ENCODE measurements at places on chromosomes 7 and 10.
A peak's percentile ranks its signal among the peaks of the same experiment; 100 is the strongest.

GRCh38 chr10:1724921-1725488 is 12.3 kb downstream of the ADARB2 start:
- no peak for DNase-seq

DNA sequence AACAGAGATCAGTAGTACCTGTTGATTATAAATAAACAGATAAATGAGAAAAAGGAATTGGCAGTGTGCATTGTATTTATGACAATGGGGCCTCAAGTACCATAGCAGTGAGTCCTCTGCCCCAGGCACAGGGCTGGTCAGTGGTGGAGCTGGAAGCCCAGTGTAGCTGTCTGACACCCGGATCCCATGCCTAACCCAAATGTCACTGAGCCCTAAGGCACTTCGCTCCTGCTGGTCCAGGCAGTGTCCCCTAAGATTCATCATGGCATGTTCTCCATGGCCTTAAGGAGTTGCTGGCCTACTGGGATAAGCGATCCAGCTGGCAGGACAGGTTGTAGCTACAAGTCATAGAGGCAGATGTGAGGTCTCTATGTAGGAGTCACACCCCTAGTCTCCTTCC is 3.3 kb upstream of the ZNF736 start:
- no peak for DNase-seq

DNA sequence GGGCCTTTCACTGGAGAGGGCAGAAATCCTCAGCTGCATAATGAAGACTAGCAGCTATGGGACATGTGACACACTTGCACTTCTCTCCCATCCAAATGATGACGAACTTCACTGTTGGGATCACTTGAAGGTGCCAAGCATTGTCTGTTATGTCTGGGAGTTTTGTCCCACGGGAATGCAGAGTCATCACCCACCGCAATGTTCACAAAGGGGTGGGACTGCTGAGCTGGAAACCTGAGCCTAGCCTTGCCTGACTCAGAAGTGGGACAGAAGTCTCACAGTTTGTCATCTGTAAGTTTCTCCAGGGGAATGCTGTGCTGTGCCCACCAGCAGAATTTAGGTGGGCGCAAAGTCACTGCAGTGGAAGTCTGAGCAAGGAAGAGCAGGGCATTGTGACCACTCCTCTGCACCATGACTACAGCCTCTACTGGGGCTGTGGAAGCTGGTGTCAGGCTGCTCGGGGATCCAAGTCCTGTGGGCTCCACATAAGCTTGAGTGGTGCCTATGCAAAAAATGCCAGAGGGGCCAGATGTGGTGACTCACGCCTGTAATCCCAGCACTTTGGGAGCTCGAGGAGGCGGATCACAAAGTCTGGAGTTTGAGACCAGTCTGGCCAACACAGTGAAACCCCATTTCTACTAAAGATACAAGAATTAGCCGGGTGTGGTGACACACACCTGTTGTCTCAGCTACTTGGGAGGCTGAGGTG is 472.0 kb upstream of the CNTNAP2 start:
- no peak for DNase-seq

DNA sequence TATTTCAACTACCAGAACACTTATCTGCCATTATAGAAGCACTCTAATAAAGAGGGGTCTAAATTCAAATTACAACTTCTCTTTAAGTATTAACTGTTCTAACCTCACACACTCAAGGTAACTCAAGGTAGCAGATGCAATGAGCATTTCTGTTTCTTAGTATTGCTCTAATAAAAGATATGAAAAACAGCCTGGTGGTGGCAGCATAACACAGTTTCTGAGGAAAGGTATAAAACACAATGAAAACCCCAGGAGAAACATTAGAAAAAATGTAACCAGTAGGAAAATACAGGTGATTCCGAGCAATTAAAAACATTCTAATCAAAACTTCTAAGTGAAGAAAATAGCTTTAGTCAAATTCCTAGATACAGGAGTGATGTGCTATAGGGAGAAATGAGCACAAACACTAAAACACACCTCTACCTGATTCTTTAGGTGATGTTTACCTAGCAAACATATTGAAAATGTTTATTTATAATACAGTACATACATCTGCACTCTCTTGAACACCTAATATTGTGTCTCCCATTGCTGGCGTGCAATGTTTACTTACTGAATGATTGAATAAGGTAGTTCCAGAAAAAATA is 3.5 kb downstream of the MKRN1 start:
- DNase-seq, result peak; percentile 65

DNA sequence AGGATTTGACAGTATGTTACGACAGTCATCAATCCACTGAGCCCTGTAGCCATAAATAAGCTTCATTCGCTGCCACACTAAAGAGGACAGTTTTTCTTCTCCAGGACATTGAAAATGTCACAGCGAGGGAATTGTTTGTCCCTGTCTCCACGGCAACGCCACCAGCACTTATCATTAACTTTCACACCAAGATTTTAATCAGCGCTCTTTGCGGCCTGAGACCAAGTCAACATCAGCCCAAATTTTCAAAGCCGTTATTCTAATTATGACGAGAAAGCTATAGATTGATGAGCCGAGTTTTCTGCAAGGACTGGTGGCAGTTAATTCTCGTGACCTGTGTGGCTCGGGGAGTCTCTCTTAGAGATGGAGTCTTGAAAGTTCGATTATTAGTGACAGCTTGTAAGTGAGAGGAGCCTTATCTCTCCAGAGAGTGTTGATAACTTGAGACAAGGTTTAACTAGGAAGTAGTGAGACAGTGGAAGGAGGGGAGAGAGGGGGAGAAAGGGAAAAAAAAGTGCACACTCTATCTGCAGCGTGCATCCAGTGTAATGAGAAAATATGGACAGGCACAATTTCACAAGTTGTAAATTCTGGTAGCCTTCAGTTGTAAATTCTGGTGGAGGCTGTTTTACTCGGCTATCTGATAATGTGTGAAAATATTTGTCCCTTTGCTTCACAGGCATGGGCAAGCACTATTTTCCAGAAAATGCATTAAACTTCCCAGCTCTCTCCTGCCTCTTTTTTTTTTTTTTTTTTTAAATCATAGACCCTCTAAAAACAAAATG is 473.3 kb downstream of the LRMDA start:
- DNase-seq, result no peak

- no peak for DNase-seq
Observed at GRCh38 chr10:74234569-74234968, 83.5 kb downstream of the ADK start.

DNA sequence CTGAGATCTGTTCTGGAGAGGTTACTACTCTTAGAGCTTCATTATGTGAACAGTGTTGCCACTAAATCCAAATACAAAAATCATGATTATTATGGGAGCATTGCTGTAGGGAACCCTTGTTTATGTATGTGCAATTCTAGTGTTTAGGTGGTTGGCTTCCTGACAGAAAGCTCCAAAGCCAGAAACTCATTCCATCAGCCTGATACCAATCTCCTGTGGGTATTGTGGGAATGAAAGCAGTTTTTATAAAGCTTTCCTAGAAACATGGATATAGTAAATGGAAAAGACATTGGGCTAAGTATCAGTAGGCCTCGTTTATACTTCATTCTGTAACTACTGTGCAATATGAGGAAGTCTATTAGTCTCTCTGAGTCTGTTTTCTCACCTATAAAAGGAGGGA is 6.4 kb downstream of the SDK1 start:
- no peak for DNase-seq

- no peak for DNase-seq
Observed at GRCh38 chr7:139321071-139321745, 19.9 kb upstream of the FMC1 start.

GRCh38 chr7:19554581-19554980 is 154.3 kb downstream of the POLR1F start:
- DNase-seq, result no peak

DNA sequence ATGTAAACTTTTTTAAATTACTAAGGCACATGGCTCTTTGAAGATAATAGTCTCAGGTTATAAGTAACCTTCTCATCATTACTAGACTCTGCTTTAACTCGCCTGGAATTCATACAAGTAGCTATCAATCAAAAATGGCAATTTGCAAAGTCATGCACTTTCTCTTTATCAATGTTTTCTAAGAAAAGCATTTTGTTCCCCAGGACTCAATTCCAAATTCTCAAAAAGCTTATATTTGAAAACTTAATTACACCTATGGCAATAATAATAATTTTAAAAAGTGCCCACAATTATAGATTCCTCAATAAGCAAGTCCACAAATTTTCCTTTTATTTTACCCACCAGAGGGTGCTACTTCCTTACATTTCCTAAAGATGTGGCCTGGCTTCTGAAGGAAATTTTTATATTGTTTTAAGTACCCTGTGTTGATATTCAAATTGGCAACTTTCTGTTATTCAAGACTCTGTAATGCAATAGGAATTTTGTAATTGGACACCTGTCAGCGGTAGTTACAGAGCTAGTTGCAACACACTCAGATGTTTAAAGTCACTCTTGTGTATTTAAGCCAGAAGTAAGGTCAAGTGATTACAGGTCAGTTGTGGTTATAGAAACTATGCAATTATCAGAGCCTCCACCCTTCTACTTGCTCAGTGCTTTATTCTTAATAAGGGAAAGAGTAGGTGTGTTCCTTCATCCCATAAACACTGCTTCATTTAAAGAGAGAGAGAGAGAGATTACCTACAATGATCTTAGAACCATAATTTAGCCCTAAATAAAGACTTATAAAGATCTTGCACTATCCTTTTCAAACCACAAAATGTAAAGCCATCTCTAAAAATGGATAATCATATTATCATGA is 47.1 kb upstream of the HYAL4 start:
- DNase-seq, result peak; percentile 67

DNA sequence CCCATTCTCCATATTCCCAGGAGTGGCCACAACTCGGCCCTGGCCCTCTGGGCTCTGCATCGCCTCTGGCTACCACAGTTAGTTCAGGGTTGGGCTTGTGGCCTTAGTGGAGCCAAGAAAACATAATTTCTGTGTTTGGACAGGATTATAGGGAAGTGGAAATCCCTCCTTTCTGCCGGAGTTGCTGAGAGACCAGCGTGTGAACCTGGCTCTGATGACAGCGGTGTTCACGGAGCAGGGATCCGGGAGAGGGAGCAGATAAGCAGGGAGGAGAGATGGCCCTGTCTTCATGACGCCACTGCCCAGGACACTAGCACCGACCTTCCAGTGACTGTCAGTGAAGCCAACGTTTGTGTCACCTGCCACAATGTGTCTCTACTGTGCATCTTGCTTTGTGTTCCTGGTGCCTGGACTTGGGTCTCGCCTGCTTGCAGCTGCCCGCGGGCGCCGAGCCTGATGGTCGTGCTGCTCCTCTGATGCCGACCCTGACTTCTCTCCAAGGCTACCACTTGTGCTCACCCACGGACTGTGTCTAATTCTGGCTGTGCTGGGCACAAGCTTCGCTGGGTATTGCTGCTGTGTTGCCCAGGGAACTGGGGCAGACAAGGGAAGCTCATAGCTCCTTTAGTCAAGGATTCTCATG is 67.0 kb upstream of the VIPR2 start:
- DNase-seq, result no peak

DNA sequence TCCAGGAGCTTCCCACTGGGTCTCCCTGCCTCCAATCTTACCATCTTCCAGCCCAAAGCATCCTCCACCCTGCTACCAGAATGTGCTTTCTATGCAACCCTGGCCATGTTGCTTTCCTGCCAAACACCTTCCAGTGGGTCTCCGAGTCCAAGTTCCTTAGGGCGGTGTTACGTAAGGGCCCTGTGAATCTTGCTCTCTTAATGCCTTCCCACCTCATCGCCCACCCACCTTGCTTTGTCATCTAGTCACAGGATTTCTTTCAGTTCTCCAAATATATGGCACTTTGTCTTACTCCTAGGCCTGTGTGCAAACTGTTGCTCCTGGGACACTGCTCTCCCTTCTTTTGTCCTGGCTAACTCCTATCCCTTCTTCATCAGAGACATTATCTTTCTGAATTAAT is 344.5 kb downstream of the RPS24 start:
- DNase-seq, result no peak

DNA sequence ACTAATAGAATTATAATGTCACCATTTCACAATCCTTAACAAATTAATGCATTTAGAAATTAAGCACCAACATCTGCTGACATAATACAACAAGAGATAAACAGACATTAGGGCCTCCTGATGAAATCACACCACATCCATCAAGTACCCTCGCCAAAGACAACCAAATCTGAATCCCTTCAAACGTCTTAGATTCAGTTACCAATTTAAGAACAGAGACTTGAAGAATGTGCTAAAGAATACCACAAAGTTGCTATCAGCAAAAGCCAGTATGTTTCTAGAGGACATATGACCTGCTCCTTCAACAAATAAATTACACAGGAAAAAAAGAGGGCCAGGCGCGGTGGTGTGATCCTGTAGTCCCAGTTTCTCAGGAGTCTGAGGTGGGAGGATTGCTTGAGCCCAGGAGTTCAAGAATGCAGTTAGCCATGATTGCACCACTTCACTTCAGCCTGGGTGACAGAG is 144.5 kb downstream of the REEP3 start:
- DNase-seq, result no peak

DNA sequence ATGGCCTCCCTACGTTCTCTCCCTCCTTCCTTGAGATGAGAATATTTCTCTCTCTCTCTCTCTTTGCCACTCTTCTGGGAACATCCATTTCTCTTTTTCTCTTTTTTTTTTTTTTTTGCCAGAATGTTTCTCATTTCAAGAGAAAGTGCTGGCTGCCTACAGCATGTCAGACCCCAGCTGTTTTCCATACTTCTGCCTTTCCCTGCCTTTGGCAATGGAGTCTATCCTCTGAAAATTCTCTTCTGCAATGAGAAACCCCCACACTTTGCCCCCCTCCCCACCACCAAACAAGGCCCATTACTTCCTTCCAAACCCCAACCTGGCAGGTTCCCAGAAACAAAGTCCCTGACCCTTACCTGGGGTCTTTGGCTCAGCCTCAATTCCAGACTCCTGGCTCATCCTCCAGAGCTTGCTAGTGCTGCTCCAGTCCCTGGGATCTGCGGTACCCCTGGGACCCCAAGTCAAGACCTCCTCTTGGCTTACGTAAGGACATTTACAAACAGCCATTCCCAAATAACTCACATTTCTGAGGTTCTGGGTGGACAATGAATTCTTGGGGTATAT is 17.4 kb upstream of the CCL26 start:
- no peak for DNase-seq

DNA sequence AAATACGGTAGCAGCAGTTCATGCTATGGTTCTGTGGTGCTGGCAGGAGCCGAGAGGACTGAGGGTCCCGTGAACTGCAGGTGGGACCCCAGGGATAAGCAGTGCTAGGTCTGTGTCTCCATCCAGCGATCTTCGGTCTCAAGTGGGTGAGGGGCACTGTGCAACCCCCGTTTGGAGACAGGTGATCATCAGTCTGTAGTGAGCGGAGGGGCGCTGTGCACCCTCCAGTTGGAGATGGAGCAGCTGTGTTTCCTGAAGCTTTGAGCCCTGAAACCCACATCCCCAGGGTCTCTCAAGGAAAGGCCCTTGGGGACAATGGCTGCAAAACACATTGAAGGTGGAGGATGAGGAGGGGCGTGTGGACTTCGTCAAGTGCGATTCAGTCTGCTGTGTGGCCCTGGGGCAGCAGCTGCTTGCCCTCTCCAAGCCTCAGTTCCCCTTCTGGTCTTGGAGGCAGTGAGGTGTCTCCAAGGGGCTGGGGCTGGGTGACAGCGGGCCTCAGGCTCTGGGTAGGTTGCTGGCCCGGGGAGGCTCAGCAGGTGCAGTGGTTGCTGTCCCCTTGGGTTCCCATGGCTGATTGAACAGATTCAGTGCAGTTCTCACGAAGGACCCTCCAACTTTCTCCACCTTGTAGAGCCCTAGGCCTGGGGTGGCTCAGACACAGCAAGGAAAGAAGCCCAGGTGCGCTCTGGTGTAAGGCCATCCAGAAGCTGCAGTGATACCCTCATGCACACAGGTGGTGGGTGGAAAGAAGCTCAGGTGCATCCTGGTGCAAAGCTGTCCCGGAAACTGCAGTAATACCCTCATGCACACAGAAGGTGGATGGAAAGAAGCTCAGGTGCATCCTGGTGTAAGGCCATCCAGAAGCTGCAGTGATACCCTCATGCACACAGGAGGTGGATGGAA is 160.6 kb downstream of the ADARB2 start:
- no peak for DNase-seq

GRCh38 chr10:46091828-46092523 is 45.9 kb upstream of the MSMB start:
- DNase-seq, result no peak
